ENCODE measurements at places on chromosomes 2 and 18.

DNA sequence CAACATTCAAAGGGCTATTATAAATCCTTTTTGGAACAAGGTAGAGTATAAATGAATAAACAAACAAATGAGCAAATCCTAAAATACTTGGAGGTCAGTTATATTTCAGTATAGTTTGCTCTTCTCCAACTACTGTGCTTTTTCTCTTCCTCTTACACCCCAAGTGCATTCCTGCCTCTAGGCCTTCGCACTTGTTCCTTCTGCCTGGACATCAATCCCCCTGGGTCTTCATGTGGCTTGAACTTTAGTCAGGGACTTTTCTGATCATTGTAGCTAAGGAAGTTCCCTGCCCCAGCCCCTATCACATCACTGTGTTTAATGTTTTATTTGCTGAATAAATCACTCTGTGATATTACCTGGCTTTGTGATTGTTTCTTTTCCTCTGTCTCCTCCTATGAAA lies 418.2 kb upstream of the HNRNPA3 start:
- DNase-seq = no peak

GRCh38 chr2:44716131-44716530 lies 225.4 kb upstream of the SIX3 start:
- no peak for DNase-seq

DNA sequence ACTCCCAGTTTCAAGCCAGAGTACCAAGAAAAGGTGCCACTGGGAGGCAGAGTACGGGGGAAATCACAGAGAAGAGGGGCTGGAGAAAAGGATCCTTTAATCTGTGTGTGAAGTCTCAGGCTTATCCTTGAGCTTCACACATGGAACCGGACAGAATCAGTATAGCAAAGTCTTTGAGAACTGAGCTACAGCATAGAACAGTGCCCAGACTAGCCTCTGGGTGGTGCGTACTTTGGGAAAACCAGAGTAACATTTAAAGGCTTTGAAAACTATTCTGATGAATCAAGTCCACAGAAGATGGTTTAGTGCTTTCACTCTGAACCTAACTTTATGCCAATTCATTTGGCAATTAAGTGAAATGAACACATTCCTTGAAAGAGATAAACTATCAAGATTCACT lies 83.1 kb downstream of the BABAM2 start:
- DNase-seq = no peak

- DNase-seq = no peak
Observed at GRCh38 chr2:237209885-237210284, 124.2 kb downstream of the COPS8 start.

DNA sequence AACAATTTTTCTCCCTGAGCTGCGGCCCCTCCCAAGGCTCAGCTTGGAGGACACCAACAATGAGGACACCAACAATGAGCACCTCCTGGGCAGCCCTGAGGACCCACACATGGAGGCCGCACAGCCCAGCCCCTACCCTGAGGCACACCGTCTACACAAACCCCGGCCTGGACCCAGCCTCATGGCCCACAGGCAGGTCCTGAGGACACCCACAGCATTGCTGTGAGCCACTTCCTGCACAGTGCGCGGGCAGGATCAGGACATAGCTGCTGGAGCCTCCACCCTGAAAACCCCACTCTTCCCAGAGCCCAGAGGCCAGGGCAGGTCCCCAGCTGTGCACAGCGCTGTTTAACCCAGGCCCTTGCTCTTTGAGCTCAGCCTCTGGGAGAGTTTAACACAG lies 194.3 kb downstream of the RTP5 start:
- DNase-seq = no peak

DNA sequence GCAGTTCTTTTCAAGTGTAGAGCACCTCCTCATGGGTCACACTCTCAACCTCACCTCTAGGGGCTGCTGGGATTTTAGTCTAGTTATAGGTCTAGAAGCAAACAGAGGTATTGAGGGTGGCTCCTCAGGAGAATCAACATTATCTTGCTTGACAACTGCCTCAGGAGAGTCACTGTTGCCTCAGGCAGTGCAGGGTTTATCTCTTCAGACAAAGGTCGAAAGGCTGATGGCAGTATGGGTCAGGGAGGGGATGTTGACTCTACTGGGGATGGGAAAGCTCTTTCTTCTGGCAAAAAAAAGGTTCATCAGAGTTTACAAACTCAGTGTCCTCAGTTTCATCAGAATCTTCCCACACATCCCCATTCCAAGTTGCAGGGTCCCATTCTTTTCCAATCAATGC lies 24.0 kb downstream of the DTNA start:
- no peak for DNase-seq

DNA sequence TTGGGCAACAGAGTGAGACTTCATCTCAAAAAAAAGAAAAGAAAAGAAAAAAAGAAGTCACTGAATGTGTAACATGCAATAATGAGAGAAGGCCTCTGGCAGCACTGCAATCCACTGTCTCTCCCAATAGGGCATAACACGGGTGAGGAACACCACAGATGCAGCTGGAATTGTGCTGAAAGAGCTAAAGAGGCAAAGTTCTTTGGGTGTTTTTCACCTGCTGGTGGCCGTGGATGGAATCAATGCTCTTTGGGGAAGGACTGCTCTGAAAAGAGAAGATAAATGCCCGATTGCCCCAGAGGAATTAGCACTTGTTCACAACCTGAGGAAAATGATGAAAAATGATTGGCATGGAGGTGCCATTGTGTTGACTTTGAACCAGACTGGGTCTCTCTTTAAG lies 31.0 kb upstream of the CYBRD1 start:
- no peak for DNase-seq

DNA sequence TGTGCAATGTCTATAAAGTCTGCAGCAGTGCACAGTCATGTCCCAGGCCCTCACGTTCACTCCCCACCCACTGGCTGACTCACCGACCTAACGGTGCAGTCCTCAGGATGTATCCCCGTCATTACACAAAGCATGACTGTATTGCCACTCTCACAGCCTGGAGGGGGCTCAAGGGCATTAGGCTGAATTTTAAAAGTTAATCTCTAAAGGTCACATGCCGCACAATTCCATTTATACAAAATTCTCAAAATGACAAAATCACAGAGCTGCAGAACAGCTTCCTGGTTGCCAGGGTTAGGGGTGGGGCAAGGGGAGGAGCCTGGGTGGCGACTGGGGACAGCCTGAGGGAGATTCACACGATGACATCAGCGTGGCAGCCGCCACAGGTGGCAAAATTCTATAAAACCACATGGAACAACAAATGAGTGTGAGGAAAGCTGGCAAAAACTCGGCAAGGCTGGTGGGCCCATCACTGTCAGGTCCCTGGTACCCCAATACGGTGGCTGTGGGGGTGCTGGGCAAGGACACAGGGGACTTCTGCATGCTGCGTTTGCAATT lies 97.6 kb downstream of the NDUFA10 start:
- peak; percentile 53 for DNase-seq

- DNase-seq = peak; percentile 0
Observed at GRCh38 chr2:138615257-138615656, 113.7 kb downstream of the SPOPL start.

GRCh38 chr2:193556766-193557470 lies 1362.2 kb upstream of the TMEFF2 start:
- no peak for DNase-seq

DNA sequence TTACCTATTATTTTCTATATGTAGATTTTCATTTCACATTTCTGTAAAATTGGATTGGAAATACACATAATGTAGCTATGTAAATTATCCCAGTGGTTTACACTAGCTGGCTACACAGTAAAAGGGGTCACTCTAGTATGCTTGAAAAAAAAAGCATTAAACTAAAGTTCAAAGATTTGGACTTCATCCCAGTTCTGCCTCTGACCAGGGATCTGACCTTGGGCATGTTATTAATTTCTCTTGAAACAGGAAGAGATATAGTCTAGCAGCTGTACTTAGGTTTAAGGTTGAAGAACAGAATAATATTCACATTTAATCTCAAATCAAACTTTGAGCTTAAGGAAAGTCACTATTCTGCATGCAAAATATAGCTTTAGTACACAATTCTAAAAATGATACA lies 64.5 kb upstream of the RPE start:
- no peak for DNase-seq
